Stimulated activated CD4-positive, alpha-beta T cell treated with anti-CD3 and anti-CD28 coated beads, Interleukin-1b, Interleukin-23, amount 100 ng/mL, for 4 hours (primary cell): ENCODE measurements at places on chromosomes 4 and X.

DNA sequence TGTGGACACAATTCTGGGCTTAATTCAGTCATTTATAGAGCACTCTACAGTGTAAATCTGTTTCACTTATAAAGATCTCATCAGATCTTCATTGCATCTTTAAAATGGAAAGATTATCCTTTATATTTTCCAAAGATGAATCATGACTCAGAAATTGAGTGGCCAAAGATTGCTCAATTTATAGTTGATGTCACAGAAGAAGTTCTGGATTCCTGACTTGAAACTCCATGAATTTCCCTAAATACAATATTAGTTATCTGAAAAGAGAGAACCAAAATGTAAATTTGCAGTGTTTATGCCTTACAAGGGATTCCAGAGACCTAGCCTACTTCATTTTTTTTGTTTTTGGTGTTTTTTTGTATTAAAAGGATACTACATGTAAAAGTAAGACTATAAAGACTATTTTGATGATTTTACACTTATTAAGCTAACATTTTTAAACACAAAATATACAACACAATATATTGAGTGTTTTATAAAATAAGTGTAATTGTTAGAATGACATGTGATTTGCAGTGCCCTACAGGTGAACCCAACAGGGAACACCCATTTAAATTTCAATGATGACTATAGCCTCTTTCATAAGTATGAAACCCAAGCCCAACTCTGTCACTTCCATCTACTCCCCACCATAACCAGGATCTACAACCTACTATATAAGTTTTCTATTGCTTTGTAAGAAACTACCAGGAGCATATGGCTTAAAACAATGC lies 183.5 kb downstream of the PCDH7 start:
- no peak for DNase-seq

- no peak for DNase-seq
Measured at GRCh38 chr4:2243681-2244380, 1.9 kb upstream of the HAUS3 start.

GRCh38 chr4:35025152-35025834 lies 1219.0 kb downstream of the ARAP2 start:
- no peak for DNase-seq

- DNase-seq, result no peak
Measured at GRCh38 chr4:185573651-185574199, 38.4 kb upstream of the PDLIM3 start.

GRCh38 chrX:72465889-72466288 lies 106.8 kb downstream of the HDAC8 start:
- DNase-seq, result no peak

GRCh38 chr4:124334119-124334518 lies 378.4 kb downstream of the ANKRD50 start:
- DNase-seq, result no peak

GRCh38 chrX:274904-275475 lies 6.2 kb upstream of the PLCXD1 start:
- no peak for DNase-seq

DNA sequence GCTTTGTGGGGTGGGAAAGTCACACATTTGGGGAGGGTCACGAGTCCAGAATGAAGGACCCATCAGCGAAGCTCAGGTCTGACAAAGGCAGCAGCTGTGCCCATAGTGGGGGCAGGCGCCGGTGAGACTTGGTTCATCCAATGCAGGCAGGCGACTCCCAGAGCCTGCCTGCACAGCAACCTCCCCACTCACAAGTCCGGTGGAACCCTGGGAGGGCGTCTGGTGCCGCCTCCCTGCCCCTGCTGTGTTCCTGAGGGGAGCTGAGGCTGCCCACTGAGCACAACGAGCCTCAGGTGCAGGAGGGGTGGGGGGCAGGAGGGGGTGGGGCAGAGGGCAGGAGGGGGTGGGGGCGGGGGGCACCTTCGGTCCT lies 13.7 kb downstream of the LRPAP1 start:
- DNase-seq, result no peak
